ENCODE measurements at places on chromosomes 6 and 20.

- DNase-seq, result no peak
These were observed 34.6 kb downstream of the STK35 start for GRCh38 chr20:2136275-2136674.

GRCh38 chr20:17673084-17673483 lies 9.0 kb downstream of the RRBP1 start:
- no peak for DNase-seq

GRCh38 chr6:166310634-166311033 lies 2.4 kb upstream of the PRR18 start:
- DNase-seq, result no peak

DNA sequence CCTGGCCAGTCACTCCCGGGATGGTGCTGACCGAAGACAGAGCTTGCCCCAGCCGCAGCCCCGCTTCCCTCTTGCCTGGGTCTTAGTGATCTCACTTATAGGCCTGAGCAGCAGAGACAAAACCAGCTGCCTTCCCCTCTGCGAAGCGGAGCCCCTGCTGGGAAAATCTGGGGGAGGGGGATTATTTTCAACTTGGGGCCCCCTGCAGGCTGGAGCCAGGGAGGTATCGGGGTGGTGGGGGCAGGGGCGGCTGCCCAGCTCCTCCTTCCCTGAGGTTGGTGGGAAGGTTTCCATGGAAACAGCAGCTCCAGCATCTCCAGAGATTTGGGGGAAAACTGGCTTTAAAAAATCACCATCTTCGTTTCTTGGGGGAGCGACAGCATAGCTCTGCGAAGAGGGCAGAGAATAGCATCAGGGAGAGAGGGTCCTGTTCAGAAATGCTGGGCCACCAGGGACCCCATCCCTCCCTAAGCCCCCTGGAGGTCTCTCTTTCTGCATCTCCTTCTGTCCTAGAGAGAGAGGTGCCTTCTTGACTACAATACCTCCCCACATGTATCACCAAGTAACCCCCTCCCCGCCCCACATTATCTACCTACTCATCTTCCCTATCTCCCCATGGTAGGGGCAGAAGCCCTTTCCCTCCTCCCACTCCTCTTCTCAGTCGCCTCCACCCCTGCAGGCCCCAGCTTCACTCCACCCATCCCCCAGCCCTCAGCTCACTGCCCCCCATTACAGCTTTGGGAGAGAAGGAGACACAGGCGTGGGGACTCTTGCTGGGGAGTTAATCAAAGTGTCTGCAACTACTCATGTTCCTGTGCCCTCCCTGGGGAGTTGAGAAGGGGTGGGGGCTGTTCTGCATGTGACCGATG lies 88.4 kb upstream of the CCDC167 start:
- no peak for DNase-seq

DNA sequence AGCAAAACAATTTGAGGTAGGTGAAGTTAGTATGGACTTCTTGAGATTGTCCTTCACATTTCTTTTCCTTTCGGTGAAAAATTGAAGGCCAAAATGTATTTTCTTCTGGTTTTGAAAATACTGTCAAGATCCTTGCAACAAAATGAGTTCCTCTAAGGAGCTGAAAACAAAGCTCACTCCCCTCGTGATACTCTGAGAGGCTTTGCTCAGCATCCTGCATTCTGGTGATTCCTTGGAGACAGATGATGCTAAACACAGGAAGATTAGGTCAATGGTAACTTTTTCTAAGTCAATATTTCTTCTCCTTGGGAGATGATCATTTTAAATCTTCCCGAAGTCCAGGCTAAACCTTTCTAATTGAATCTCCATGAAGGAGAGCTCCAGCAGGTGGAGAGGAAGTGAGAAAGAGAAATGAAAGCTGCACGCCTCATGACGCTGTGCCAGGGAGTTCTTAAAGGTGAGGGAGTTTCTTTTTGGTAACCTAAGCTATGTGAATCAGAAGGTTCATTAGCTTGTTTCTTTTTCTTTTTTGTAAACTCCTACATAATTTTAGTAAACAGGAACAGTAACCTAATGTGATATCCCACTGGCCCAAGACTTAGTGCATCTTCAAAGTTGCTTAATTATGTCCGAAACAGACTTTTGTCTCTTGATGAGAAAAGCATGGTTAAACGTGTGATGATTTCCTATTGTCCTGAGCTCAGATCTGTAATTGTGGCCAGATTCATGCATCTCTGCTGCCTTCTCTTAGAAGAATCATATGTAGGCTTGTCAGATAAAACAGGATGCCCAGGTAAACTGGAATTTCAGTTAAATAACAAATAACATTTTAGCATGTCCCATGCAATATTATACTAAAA lies 15.0 kb downstream of the ESR1 start:
- DNase-seq, result no peak

DNA sequence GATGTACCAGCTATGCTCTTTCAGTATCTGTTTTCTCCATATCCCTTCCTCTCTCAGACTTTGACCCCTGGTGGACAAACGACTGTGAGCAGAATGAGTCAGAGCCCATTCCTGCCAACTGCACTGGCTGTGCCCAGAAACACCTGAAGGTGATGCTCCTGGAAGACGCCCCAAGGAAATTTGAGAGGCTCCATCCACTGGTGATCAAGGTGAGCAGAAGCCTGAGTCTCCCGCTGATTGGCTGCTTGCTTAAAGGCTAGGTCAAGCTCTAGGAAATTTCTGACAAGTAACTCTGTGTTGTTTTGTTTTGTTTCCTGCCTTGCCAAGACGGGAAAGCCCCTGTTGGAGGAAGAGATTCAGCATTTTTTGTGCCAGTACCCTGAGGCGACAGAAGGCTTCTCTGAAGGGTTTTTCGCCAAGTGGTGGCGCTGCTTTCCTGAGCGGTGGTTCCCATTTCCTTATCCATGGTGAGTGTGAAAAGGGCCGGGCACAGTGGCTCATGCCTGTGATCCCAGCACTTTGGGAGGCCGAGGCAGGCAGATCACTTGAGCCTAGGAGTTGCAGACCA lies 28.6 kb downstream of the C6orf89 start:
- no peak for DNase-seq

DNA sequence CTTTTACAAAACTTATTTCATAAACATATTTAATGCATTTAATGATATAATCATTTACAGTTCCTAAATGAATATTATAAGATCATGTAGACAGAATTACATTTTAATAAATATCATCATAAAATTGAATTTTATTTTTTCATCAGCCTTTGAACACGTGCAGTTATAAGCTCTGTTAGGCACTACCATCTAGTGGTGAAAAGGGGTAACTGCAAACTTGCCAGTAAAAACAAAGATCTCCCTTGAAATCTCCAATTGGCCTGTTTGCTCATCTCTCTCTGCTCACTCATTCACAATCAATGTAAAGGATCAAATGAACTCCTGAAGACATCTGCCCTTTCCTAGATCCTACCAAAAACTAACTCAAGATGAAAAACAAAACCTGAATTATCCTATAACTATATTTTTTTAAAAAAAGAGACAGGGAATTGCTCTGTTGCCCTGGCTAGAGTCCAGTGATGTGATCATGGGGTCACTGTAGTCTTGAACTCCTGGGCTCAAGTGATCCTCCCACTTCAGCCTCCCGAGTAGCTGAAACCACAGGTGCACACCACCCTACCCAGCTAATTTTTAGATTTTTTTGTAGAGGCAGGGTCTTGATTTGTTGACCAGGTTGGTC lies 31.7 kb downstream of the SAMHD1 start:
- peak; percentile 7 for DNase-seq

- no peak for DNase-seq
These were observed 12.4 kb upstream of the PDE7B start for GRCh38 chr6:135839121-135839520.

- DNase-seq, result no peak
These were observed 862 bp downstream of the UCKL1 start for GRCh38 chr20:63955281-63955826.

- DNase-seq, result no peak
These were observed 30.4 kb downstream of the AKIRIN2 start for GRCh38 chr6:87671555-87672029.

All from DMS 273 treated with DMSO at 0.1 percent for 48 hours (cell line).